ENCODE measurements at places on chromosomes 2 and 18. TPM values are rescaled to one million over a fixed set of nuclear protein-coding genes. Genes with fewer than 3 reads are reported as not detected.

CYRIA gene
- not detected for total RNA-seq

- H3K27me3 ChIP-seq, result no peaks in the 10 kb centered on the region
- peaks cover 25% of the 10 kb centered on the region for H3K4me1 ChIP-seq
- H3K4me3 ChIP-seq, result no peak overlapping the region
- no peak for DNase-seq
- no peak overlapping the region for H3K27ac ChIP-seq
- H3K36me3 ChIP-seq, result no peaks in the 10 kb centered on the region
These were observed 19.8 kb upstream of the NT5DC4 start for GRCh38 chr2:112701052-112701451.

DNA sequence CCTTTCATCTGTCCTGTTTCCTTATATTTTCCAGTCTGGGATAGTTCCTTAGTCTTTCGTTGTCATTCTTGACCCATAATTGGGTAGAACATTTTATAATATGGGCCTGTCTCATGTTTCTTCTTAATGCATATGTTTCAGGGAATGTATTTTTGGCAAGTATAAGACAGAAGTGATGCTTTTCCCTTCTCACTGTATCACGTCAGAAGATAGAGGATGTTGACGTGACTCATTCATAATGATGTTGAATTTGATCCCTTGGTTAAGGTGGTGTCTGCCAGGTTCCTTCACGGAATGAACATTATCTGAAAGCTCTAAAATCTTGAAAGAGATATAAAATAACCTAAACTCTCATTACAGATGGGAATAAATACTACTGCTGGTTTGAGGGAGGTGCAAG lies 18.8 kb downstream of the CDH7 start:
- no peaks in the 10 kb centered on the region for H3K27me3 ChIP-seq
- H3K27ac ChIP-seq, result no peak overlapping the region
- no peaks in the 10 kb centered on the region for H3K36me3 ChIP-seq
- DNase-seq, result no peak

SLC23A3 gene
- total RNA-seq, result 0.99 TPM

GRCh38 chr2:120606931-120607330 lies 128.7 kb upstream of the GLI2 start:
- peaks cover 39% of the 10 kb centered on the region for H3K4me1 ChIP-seq
- DNase-seq, result no peak
- peak overlapping the region; percentile 17 for H3K27ac ChIP-seq
- 0 out of 2 replicates have a peak, but pooled peaks cover 5% of the 10 kb centered on the region for H3K36me3 ChIP-seq

DNA sequence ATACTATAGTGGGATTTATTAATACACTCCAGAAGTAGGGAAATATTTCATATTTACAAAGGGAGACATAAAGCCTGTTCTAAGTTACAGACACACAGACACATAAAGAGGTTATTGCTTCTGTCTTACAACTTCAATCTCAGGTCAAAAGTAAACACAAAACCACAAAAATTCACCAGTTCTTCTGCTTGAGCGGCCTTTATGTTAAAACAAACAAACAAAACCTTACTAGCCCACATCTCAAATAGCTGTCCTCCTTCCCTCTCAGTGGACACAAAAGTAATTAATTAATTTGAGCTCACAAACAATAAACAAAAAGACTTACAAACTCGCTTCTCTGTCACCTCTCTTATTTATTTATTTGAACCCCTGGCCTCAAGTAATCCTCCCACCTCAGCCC lies 1.5 kb upstream of the ASNSD1 start:
- H3K27me3 ChIP-seq, result no peaks in the 10 kb centered on the region
- DNase-seq, result no peak
- no peak overlapping the region for H3K4me3 ChIP-seq

DNA sequence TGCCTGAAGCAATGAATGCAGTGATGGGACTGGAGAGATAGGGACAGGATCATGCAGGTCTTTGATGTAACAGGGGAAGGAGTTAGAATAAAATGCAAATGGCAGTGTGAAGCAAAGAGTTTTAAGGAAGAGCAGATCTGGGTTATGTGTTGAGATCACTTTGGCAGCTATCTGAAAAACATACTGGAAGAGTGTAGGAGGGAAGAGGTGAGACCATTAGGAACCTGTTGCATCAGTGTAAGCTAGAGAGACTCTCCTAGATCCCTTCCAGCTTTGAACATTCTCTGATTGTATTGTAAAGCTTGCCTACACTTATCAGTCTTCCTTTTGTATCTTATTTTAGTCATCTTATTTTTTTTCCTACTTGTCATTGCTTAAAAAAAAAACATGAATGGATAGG lies 10.5 kb downstream of the ACVR2A start:
- DNase-seq, result no peak
- no peaks in the 10 kb centered on the region for H3K27me3 ChIP-seq
- peaks cover 7% of the 10 kb centered on the region for H3K4me1 ChIP-seq
- no peak overlapping the region for H3K4me3 ChIP-seq
- H3K36me3 ChIP-seq, result no peaks in the 10 kb centered on the region

TSPYL6 gene
- total RNA-seq, result not detected

DNA sequence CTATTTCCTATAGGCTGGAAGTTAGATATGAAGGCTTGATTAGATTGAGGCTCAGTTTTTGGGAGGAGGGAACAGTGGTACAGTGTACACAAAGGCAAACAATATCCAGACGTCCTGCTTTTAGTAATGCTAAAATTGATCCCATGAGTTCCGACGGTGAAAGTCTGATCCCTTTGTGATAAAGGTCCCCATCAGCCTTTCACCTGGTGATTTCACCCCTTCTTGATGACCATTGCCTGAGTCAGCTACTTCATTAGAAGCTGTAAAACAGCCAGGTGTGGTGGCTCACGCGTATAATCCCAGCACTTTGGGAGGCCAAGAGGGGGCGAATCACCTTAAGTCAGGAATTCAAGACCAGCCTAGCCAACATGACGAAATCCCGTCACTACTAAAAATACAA lies 29.7 kb downstream of the TWSG1 start:
- peaks cover 35% of the 10 kb centered on the region for H3K36me3 ChIP-seq
- H3K4me1 ChIP-seq, result peaks cover 46% of the 10 kb centered on the region
- H3K27ac ChIP-seq, result 0 out of 2 replicates have a peak overlapping the region, but pooled peaks have one; percentile 16
- H3K4me3 ChIP-seq, result no peak overlapping the region
- H3K27me3 ChIP-seq, result peaks cover 4% of the 10 kb centered on the region

ADGRF3 gene
- total RNA-seq, result 0.24 TPM

COBLL1 gene
- 38.7 TPM for total RNA-seq

GRCh38 chr2:126634273-126634861 lies 21.6 kb upstream of the GYPC start:
- H3K4me3 ChIP-seq, result no peak overlapping the region
- H3K27ac ChIP-seq, result no peak overlapping the region
- no peaks in the 10 kb centered on the region for H3K4me1 ChIP-seq
- no peak for DNase-seq

GRCh38 chr18:41731884-41732283 lies 223.2 kb upstream of the PIK3C3 start:
- no peak overlapping the region for H3K4me3 ChIP-seq
- no peak for DNase-seq
- no peaks in the 10 kb centered on the region for H3K27me3 ChIP-seq
- no peak overlapping the region for H3K27ac ChIP-seq
- no peaks in the 10 kb centered on the region for H3K36me3 ChIP-seq

DNA sequence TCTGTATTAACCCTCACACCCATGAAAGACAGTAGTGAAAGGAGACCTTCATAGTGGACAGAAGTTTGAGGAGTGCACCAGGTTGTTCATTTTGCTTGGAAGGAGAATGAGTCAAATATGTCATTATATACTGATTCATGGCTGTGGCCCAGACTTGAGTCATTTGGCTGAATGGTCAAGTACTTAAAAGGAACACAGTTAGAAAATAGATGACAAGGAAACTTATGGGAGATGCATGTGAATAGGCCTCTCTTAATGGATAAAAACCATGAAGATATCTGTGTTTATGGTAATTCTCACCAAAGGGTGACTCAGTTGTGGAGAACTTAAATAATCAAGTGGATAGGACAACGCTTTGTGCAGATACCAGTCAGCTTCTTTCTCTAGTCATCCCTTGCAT lies 524.7 kb upstream of the CNTNAP5 start:
- no peaks in the 10 kb centered on the region for H3K36me3 ChIP-seq
- H3K27me3 ChIP-seq, result no peaks in the 10 kb centered on the region
- H3K4me3 ChIP-seq, result no peak overlapping the region
- DNase-seq, result no peak

HOXD12 gene
- not detected for total RNA-seq

KIAA2012 gene
- 0.40 TPM for total RNA-seq

DNA sequence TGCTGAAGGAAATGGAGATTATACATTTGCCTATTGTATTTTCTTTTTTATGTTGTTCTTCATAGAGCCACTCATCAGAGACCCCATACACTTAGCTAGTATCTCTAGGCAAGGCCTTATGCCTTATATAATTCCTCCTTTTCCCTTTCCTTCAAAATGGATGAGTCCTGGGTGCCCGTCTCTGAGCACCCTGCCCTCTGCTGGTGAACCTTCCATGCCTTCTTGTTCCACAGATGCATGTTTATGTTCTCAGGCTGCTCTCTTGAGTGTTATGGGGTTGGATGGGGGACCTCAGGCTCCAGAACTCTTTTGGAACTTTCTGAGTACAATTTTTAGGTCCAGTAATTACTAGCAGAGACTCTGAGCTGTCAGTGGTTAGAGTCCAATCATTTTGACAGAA lies 368.6 kb upstream of the SPRED2 start:
- no peak for DNase-seq
- no peak overlapping the region for H3K4me3 ChIP-seq
- no peak overlapping the region for H3K27ac ChIP-seq
- H3K4me1 ChIP-seq, result no peaks in the 10 kb centered on the region
- no peaks in the 10 kb centered on the region for H3K27me3 ChIP-seq

- DNase-seq, result no peak
- H3K4me1 ChIP-seq, result no peaks in the 10 kb centered on the region
- peaks cover 3% of the 10 kb centered on the region for H3K27me3 ChIP-seq
- no peak overlapping the region for H3K4me3 ChIP-seq
These were observed 370.8 kb downstream of the LNPK start for GRCh38 chr2:175631245-175631623.

DNA sequence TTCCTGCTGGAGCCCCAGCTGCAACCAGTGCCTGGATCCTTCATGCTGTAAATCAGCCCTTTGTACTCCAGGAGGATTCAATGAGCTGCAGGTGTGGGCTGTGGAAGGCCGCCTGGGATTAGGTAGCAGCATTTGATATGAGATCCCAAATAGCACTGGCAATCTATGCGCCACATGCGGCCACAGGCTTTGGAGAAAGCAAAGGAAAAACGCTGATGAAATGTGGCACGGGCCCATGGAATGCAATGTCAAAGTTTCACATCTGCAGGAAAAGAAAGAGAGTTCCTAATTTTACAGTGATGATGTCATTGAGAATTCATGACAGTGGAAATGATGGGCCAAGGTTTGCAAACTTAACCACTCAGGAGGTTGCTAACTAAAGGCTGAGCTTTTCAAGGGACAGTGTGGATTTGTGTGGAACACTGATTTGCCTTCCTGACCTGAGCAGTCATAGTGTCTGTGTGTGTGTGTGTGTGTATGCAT lies 216.4 kb upstream of the OSR1 start:
- peak; percentile 54 for DNase-seq
- H3K27ac ChIP-seq, result no peak overlapping the region
- no peak overlapping the region for H3K4me3 ChIP-seq
- peaks cover 12% of the 10 kb centered on the region for H3K27me3 ChIP-seq
- no peaks in the 10 kb centered on the region for H3K36me3 ChIP-seq

GRCh38 chr2:196597531-196597930 lies 42.0 kb upstream of the CCDC150 start:
- H3K27me3 ChIP-seq, result no peaks in the 10 kb centered on the region
- H3K27ac ChIP-seq, result peak overlapping the region; percentile 60
- H3K4me3 ChIP-seq, result no peak overlapping the region

GRCh38 chr2:29401994-29402393 lies 286.8 kb downstream of the CLIP4 start:
- DNase-seq, result no peak
- no peak overlapping the region for H3K4me3 ChIP-seq
- H3K27me3 ChIP-seq, result peaks cover 5% of the 10 kb centered on the region

DNA sequence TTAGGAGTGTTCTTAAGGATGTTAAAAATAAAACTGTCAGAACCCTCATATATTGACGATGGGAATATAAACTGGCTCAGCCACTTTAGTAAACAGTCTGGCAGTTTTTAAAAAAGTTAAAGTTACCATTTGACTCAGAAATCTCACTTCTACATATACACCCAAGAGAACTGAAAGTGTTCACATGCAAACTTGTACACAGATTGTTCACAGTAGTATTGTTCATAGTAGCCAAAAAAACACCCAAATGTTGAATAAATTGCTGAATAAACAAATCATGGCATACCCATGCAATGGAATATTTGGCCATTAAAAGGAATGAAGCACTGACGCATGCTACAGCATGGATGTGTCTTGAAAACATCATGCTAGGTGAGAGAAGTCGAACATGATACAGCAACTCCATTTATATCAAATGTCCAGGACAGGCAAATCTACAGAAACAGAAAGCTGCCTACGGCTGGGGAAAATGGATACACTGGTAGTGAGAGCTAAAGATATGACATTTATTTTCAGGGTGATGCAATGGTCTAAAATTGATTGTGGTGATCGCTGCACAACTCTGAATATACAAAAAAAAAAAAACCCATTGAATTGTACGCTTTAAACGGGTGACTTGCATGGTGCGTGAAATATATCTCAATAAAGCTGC lies 10.1 kb downstream of the RPL31 start:
- H3K4me1 ChIP-seq, result peaks cover 33% of the 10 kb centered on the region
- no peak overlapping the region for H3K4me3 ChIP-seq
- no peaks in the 10 kb centered on the region for H3K27me3 ChIP-seq
- peaks cover 28% of the 10 kb centered on the region for H3K36me3 ChIP-seq
- H3K27ac ChIP-seq, result peak overlapping the region; percentile 48

SDC1 gene
- 99.6 TPM for total RNA-seq

GRCh38 chr18:58449464-58449863 lies 179.4 kb downstream of the ALPK2 start:
- peaks cover 26% of the 10 kb centered on the region for H3K4me1 ChIP-seq
- no peak overlapping the region for H3K4me3 ChIP-seq
- no peak overlapping the region for H3K27ac ChIP-seq

GPR35 gene
- total RNA-seq, result 0.20 TPM

EPB41L3 gene
- total RNA-seq, result 12.8 TPM

ASB1 gene
- 62.4 TPM for total RNA-seq

- H3K4me1 ChIP-seq, result peaks cover 12% of the 10 kb centered on the region
- H3K36me3 ChIP-seq, result no peaks in the 10 kb centered on the region
- H3K27ac ChIP-seq, result no peak overlapping the region
- H3K27me3 ChIP-seq, result peaks cover 1% of the 10 kb centered on the region
- H3K4me3 ChIP-seq, result no peak overlapping the region
- no peak for DNase-seq
These were observed 227.9 kb upstream of the COPS8 start for GRCh38 chr2:236857781-236858180.

DNA sequence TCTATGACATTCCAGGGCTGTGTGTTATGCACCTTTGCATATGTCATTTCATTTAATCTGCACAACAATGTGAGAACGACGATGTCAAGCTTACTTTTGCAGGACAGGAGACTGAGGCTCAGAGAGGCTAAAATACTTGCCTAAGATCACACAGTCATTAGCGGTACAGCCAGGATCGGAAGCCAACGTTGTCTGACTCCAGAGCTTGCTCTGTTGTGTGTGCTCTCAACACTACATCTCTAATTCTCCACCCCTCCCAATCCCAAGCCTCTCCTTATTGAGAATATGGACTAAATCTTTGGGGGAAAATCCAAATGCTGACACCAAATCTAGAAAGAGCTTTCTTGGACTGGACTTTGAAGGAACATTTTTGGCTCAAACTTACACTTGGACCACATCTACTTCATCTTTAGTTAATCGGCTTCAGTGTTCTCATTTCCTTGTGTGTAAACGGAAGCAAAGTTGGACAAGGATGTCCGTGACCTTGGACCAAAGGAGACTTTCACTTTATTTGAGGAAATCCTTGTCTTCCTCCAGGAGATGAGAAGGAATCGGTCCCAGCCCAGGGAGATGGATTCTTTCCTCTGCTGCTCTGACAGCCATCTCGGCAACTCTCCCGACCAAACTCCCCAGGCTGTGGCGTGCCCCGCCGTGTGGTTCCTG lies 242.4 kb downstream of the LPIN1 start:
- H3K4me3 ChIP-seq, result no peak overlapping the region
- H3K4me1 ChIP-seq, result no peaks in the 10 kb centered on the region
- H3K27ac ChIP-seq, result no peak overlapping the region
- DNase-seq, result no peak
- peaks cover 25% of the 10 kb centered on the region for H3K27me3 ChIP-seq
